Right lobe of liver (tissue), 6 donors: ENCODE measurements at places on chromosomes 2 and 18.

GRCh38 chr2:3728104-3729054, 25.0 kb downstream of the DCDC2C start:
- DNase-seq: no peak
- H3K27me3 ChIP-seq: no peaks in the 10 kb centered on the region

- peak; percentile 17 for DNase-seq
- no peaks in the 10 kb centered on the region for H3K4me1 ChIP-seq
- no peak overlapping the region for H3K4me3 ChIP-seq
- no peak overlapping the region for H3K27ac ChIP-seq
- H3K27me3 ChIP-seq: no peaks in the 10 kb centered on the region
- H3K36me3 ChIP-seq: no peaks in the 10 kb centered on the region
These were observed 249.7 kb downstream of the GLI2 start for GRCh38 chr2:120985174-120985996.

GRCh38 chr2:65293376-65293775, 65.7 kb downstream of the ACTR2 start:
- no peaks in the 10 kb centered on the region for H3K27me3 ChIP-seq
- no peaks in the 10 kb centered on the region for H3K4me1 ChIP-seq
- no peaks in the 10 kb centered on the region for H3K36me3 ChIP-seq
- no peak overlapping the region for H3K27ac ChIP-seq
- H3K4me3 ChIP-seq: no peak overlapping the region
- no peak for DNase-seq

- no peaks in the 10 kb centered on the region for H3K36me3 ChIP-seq
- H3K27ac ChIP-seq: no peak overlapping the region
- DNase-seq: no peak
- no peak overlapping the region for H3K4me3 ChIP-seq
- H3K27me3 ChIP-seq: no peaks in the 10 kb centered on the region
These were observed 105.3 kb downstream of the GLI2 start for GRCh38 chr2:120840795-120841487.

DNA sequence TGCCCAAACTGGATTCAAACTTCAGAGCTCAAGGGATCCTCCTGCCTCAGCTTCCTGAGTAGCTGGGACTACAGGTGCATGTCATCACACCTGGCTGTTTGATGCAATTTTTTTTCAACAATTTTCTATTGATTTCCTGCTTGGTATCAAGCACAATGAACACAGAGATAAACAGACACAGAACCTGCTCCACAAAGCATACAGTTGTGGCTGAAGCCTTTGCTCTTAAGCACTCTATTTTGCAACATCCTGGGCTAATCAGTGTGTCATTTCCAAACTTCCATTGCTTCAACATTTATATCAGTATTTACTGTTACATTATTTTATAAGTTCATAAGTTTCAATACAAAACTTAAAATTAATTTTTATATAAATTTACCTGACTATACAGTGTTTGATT, 79.4 kb downstream of the NEB start:
- DNase-seq: no peak
- no peaks in the 10 kb centered on the region for H3K27me3 ChIP-seq
- H3K27ac ChIP-seq: no peak overlapping the region
- no peaks in the 10 kb centered on the region for H3K36me3 ChIP-seq

DNA sequence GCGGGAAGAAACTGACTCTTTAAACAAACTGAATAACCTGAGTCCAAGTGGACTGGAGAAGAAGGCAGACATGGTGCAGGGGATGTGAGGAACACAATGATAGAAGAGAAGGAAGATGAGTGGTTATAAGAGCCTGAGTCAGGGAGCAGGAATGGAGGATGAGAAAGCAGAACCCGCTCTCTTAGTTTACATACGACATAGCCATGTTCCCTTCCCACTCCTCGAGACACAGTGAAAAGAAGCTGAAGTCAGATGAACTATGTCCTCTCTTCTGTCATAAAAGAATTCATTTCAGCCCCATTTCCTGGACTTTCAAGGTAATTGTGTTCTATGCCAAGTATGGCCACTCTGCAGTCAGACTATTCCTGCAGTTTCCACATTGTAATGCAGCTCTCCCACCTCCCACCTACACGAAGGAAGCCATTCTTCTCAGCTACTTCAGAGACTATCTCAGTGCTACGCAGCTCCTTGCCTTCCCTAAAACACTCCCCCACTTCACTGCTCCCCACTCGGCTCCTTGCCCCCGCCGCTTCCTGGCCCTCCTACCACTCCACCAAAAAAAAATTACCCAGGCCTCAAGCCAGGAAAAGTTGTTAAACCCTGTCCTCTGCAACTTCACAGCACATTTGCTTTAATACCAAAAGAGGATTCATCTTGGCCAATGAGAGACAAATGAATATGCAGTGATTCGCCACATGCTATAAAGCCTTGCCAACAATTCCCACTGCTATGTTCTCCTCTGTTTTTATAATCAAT, 323.4 kb upstream of the EPHA4 start:
- no peaks in the 10 kb centered on the region for H3K27me3 ChIP-seq
- H3K4me1 ChIP-seq: no peaks in the 10 kb centered on the region
- H3K36me3 ChIP-seq: no peaks in the 10 kb centered on the region
- H3K27ac ChIP-seq: no peak overlapping the region
- H3K4me3 ChIP-seq: no peak overlapping the region
